ENCODE measurements at places on chromosomes 11 and 22.

GRCh38 chr22:29998627-29999384, 81.5 kb upstream of the HORMAD2 start:
- no peak for DNase-seq

GRCh38 chr11:86120807-86121206, 51.9 kb upstream of the PICALM start:
- no peak for DNase-seq

GRCh38 chr11:117980280-117980679, 5.9 kb upstream of the IL10RA start:
- no peak for DNase-seq

DNA sequence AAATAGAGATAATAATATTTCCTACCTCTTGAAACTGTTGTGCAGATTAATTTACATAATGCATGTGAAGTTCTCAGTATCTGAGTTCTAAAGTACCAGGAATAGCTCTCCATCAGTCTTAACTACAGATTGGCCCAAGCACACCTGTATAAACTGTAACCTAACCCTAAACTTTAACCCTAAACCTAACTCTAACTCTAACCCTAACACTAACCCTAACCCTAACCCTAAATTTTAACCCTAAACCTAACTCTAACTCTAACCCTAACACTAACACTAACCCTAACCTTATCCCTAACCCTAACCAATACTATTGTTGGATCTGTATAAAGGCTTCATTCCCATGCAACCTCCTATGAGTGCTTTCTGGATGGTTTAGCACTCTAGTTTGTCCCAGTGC, 1445.9 kb upstream of the TENM4 start:
- no peak for DNase-seq

DNA sequence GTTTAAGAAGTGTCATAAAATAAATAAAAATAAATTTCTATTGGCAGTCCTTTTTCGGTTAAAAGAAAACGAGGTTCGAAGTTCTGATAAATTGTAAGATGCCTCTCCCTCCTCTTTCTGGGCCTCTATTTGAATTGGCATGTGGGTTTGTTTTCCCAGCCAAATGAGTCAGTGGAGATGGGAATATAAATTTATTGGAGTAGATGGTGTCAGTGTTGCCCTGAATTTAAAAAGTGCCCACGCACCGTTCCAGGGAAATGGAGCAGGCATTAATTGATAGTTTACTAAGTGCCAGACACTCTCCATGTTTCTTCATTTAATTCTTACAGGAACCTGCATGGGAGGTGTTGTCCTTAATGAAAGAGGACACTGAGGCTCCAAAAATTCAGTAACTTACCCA, 119.2 kb downstream of the FEZ1 start:
- DNase-seq, result no peak

GRCh38 chr11:24234822-24235508, 261.9 kb upstream of the LUZP2 start:
- DNase-seq, result no peak

DNA sequence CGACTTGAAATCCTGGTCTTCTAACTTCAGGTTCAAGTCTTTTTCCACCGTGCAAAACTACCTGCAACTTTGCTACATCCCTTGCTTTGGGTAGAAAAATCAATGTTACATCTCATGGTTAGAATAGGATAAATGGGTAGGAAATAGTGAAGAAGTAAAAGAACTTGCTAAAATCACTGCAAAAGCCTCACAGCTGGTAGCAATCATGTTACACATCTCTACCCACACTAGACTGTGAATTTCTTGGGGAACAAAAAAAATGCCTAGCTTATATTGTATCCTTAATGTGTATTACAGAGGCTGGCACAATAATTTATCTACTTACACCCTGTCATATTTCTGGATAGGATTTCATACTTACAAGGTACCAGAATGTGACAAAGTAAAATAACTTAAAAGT, 133.8 kb downstream of the FAM181B start:
- no peak for DNase-seq

GRCh38 chr11:107293677-107294344, 163.8 kb downstream of the CWF19L2 start:
- no peak for DNase-seq

DNA sequence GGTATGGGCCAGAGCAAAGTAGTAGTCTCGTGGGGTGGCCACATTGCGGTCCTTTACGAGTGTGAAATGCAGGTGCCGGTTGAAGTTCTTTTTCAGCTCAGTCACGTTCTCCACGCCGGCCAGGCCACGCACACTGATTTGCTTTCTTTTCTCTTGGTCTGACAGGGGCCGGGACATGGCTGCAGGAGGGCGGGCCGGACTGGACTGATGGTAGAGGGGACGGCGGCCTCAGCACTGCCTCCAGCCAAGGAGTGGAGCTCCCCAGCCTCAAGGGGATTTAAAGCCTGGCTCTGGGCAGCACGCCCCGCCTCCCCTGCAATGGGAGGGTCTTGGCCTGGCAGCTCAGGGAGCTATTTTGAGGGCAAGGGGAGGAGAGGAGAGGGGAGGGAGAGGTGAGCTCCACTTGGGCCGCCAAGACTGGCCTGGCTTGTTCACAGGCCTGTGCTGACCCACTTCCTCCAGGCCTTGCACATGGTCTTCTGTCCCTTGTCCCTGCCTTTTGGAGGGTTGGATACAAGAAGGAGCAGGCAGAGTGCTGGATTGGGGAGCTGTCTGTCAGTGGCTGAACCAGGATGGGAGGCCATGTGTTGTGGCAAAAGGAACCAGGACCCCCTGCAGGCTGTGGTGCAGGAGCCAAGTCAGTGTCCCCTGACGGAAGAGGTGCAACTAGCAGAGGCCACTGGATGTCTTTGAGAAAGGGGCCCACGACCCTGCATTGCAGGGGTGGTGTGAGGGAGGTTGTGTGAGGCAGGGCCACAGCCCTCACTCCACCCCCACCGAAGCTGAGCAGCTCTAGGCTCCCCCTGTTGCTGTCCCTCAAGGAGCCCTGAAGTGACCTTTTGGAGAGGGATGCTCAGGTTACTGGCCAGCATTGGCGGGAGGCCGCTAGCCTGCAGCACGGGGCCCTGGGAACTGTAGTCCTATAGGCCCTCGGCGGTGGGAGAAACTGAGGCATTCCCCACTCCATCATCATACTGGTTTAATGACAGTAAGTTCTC, at the start of gene PYGM:
Gene PYGM, minus strand, starts transcription at position 253 of the 998 bp plus-strand sequence. Its CDS starts 76 bp downstream, at position 177.
- no peak for DNase-seq

DNA sequence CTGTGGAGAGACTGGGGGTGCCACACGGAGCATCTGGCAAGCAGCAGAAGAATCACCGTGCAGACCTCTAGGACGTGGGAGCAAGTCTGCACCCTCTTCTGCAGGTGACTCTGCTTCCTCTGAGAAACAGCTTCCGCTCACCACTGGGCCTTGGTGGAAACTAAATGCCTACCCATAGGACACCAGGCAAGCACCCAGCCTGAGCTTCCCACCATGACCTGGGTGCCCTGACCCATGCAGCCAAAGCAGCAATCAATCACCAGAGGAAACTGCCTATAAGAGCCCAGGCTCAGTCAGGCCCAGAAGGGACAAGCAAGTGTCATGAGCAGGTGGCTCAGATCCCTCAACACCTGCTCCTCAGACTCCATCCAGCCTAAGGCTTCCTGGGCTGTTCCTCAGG, 63.4 kb downstream of the IGLL5 start:
- DNase-seq, result no peak
